ENCODE measurements at places on chromosomes 1 and 21.

DNA sequence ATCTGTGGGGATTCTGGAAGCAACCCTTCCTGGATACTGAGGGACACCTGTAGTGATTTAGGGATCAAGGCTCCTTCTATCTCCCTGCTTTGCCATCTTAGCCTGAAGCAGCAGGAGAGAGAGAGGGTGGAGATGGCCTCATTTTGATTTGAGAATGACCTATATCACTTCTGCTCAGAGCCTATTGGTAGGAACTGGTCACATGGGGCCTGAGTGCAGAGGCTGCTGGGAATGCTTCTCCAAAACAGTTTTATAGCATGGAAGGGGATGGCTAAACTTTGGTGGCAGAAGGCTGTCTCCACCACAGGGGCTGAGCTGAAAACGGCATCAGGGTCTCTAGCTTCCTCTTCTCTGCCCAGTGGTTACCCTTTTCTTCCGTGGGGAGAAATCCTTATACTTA lies 105.8 kb downstream of the TBX19 start:
- no peak for DNase-seq

DNA sequence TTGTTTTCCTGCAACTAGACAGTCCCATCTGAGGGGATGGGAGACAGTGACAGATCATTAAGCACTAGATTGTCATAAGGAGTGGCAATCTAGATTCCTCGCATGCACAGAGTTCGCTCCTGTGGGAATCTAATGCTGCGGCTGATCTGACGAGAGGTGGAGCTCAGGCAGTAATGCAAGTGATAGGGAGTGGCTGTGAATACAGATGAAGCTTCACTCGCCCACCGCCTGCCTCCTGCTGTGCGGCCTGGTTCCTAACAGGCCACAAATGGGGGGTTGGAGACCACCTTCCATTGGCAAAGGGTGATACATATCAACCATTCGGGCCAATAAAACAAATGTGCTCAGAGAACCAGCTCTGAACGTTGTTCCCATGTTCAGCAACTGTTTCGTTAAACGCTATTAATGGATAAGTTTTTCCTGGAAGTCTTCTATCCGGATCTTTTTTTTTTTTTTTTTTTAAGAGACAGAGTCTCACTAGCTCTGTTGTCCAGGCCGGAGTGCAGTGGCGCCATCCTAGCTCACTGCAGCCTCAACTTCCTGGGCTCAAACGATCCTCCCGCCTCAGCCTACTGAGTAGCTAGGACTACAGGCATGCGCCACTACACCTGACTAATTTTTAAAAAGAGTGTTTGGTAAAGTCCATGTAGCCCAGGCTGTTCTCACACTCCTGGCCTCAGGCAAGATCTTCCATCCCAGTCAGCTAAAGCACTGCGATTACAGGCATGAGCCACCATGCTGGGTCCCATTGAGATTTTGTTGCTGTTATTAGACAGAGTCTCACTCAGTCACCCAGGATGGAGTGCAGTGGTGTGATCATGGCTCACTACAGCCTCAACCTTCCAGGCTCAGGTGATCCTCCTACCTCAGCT lies 8.7 kb upstream of the RSRP1 start:
- no peak for DNase-seq

- no peak for DNase-seq
These were observed 449.9 kb downstream of the MATN1 start for GRCh38 chr1:30273456-30273855.

DNA sequence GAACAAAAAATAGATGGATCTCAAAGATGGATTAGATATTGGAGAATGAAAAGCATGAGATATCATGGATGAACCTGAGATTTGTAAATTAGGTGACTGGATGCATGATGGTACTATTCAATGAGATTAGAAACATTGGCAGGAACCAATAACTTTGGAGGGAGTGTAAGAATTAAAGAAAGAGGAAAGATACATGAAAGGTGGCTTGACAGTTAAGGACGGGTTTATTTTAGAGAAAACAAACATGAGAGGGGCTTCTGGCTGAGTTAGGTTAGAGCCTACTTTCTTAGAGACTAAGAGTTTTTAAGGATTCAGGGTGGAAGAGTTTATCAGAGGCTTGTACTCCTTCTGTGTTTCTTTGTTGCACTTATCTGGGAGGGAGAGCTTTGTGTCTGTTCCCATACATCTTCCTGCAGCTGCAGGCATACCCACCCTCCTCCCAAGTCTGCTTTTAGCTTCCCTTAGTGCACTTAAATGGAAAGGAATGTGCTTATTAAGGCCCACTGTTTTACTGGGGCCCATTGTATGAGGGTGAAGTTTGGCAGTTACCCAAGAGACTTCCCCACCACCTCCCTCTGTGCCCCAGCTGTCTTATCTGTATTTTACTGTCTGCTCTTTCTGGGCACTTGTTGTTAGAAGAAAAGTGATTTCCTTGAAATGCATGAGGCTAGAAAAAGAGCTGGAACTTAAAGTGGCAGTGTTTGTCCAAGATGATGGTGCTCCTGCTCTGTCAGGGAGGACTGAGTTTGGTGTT lies 26.1 kb upstream of the CR2 start:
- no peak for DNase-seq

DNA sequence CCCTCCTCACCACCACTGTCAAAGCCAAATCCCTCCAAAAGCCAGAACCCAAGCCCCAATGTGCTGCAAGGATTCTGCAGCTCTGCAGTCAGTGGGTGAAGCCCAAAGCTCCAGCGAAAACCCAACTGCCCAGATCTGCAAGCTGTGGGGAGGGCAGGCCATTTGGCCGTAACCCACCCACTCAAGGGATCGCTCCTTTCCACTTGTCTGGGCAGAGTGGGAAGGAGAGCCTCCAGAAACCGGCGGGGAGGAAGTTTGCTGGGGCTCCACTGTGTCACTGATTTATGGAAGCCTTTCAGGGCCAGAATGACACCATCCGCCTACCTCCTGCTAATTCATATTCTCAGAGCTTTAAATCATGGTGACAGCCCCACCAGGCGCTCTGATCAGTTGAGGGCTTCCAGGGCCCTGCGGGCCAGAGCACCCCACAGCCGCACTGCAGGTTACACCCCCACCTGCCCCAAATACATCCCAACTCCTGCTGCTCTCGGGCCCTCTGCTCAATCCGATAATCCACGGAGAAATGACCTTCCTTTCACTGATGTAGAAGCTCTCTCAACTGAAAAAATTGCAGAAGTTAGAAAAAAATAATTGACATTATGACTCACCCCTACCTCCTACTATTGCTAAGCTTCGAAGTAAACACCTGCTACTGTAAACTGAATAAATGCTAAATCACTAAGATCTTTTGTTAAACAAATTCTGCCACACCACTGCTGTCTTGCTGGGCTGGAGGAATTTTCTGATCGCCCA lies 40.6 kb upstream of the RAB4A start:
- no peak for DNase-seq

DNA sequence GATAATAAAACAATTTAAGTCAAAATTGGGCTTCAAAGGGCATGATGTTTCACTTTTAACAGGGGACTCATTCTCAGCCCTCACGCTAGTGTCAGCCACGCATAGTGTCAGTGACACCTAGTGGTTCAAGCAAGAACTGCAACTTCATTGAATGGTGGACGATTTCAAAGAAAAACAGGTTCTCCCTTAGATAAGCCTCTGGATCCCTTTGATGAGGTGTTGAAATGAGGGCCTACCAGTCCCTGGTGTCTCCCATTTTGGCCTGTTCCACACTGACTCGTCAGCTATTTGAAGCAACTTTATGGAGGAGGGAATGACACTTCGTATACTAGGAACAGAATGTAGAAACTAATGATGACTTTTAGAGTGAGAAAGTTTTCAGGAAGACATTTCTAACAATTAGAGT lies 56.2 kb downstream of the FCRL5 start:
- no peak for DNase-seq

GRCh38 chr1:22777388-22778057 lies 66.9 kb downstream of the EPHB2 start:
- DNase-seq = no peak

- DNase-seq = no peak
These were observed 292.0 kb upstream of the PLXNA2 start for GRCh38 chr1:208536212-208536611.

DNA sequence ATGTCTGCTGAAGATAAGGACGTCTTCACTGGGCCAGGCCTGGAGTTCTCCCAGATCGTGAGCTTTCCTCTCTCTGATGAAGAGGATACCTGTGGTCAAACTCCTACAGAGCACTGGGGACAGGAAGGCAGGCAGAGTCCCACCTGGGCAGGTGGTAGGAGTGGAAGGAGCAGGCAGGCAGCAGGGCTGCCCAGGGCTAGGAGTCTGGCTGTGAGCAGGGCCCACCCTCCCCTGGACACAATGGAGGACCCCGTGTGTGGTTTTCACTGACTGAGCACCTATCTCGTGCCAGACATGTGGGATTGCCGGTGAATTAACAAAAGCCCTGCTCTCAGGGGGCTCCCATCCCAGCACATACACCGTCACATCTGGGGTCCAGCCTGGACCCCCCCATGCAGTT lies 4.9 kb upstream of the SAMD11 start:
- no peak for DNase-seq

DNA sequence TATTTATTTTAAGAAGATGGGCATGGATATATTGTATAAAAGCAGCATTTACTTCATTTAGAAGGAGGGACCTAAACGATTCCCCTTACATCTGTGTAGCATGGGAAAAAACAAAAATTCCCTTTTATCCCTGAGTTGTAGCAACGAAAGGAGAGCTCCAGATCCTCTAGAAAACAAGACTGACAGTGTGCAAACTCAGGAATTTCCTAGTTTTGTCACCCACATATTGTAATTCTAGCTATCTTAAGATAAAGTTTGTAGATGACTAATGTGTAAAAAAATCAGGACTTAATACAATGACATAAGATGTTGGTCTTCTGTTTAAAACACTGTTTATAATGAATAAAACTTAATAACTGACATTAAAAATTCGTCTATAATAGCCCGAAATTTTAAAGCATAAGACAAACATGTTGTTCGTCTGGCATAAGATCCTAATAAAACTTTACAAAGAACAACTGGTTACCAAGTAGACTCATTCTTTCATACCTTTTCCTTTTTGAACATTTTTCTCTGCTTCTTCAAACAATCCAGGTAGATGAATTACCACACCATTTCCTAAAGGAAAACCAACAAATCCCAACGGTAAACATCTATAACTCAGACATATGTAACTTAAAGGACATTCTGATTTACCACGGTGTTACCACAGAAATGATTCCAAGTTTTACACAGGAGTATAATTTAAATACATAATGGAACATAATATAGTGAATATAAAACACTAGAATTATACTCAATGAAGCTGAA lies 15.2 kb downstream of the ADSS2 start:
- no peak for DNase-seq

DNA sequence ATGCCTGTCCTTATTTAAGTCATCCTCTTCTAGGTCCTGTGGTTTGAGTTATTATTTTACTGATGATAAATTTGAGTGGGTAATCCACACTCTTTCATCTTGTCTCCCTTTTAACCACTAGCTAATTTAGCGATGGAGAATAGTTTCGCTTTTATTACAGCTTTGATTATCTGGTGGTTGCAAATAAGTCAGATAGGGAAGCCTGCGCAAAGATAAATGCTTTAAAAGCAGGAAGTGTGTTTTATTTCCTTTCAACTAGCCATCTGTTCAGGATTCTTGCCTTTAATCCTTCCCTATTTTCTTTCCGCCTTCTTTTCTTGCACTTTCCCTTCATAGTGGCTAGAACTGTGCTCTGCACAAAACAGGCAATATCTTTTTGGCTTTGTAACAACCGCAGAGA lies 129.0 kb downstream of the TGFB2 start:
- DNase-seq = no peak

DNA sequence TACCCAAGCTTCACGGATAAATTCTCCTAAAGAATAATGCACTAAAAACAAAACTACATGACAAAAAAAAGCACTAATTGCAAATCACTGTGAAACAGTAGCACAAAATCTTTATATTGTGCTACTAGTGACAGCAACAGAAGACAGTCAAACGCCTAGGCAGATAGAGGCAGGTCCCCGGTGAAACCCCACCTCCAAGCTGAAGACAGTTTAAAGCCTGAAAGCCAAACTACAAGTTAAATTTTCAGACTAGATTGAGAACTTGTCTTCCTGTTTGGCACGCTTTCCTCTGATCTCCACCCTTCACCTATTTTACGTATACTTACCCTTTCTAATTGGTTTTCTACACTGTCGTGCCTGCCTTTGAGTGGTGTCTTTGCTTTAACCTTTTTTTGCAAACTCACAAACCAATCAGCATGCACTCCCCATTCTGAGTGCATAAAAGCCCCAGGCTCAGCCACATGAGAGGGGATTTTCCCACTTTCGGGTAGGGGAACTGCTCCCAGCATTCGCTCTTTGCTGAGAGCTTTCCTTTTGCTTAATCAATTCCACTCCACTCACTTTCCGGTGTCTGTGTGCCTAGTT lies 3.6 kb upstream of the BACH1 start:
- DNase-seq = no peak

DNA sequence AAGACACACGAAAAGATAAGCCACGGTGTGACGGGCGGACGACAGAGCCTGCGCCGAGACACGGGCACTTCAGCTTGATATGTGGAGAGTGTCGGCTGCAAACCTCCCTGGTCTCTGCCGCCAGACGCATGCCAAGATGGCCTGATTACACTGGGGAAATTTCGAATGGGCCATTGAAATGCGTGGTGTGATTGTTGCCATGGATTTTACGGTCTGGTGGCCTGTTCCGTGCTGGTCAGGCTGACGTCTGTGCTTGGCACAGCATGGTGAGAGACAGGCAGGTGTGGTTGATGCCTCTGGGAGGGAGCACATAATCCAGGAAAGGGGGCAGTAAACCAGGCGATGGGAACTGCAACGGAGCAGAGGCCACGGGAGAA lies 105.6 kb upstream of the TMPRSS2 start:
- DNase-seq = no peak

- DNase-seq = no peak
These were observed 55.5 kb upstream of the RGS5 start for GRCh38 chr1:163258181-163258580.

GRCh38 chr21:28602546-28602945 lies 390.1 kb downstream of the LTN1 start:
- no peak for DNase-seq

DNA sequence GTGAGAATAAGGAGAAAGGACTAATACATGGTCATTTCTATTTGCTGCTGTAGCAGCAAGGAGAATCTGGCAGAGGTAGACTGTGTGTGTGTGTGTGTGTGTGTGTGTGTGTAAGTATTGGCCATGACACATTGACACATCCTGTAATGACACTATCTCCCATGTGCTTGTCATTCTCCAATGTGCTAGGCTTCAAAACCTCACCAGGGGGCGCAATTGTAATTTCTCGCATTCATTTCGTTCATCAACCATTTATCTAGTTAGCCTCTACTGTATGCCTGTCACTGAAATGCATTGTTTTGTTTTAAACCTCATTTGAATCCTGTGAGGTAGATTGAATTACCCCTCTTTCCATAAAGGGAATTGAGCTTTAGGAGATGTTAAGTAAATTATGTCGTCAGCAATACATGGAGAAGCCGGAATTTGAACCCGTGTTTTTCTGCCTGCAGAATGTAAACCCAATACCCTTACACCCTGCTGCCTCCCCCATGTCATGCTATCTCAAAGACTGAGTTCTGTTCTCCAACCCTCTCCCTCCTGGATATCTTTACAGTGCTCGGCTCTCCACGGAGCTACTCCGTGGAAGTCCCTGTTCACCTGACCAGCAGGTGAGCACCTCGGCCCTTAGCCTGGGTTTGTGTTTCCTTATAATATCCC lies 100.8 kb downstream of the UCK2 start:
- no peak for DNase-seq

- no peak for DNase-seq
These were observed 104.0 kb downstream of the PDE4B start for GRCh38 chr1:65896721-65897120.
